ENCODE measurements at places on chromosomes 2 and 18.

- DNase-seq = no peak
Observed at GRCh38 chr2:69950241-69950640, 11.2 kb downstream of the ASPRV1 start.

GRCh38 chr2:159090514-159091201 is 122.2 kb downstream of the TANC1 start:
- no peak for DNase-seq

DNA sequence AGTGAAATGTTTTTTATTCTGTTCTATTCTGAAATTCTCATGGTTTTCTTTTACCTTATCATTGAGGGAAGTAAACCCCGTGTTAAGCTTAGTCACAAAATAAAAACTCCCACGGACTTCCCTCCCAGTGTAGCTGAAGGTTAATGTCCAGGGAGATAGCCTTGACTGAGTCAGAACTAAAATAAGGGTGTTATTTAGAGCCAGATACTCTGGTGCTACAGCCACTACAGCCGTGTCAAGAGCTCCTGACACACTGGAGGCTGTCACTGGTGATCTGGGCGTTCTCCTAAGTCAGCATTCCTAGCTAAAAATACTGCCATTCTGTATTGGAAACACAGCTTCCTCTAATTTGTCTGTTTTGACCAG is 82.0 kb upstream of the RANBP2 start:
- no peak for DNase-seq

DNA sequence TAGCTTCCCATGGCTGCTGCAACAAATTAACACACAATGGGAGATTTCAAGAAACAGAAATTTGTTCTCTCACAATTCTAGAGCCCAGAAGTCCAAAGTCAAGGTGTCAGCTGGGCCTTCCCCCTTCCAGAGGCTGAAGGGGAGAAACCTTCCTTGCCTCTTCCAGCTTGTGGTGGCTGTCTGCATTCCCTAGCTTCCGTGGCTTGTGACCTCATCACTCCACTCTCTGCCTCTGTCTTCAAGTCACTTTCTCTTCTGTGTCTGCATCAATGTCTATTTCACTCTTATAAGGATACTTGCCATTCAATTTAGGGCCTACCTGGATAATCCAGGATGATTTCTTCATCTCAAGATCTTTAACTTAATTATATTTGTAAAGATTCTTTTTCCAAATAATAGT is 16.8 kb upstream of the SRBD1 start:
- no peak for DNase-seq

- no peak for DNase-seq
Observed at GRCh38 chr18:78697446-78697845, 282.2 kb upstream of the SALL3 start.

- no peak for DNase-seq
Observed at GRCh38 chr2:132415915-132416722, 486 bp upstream of the GPR39 start.

DNA sequence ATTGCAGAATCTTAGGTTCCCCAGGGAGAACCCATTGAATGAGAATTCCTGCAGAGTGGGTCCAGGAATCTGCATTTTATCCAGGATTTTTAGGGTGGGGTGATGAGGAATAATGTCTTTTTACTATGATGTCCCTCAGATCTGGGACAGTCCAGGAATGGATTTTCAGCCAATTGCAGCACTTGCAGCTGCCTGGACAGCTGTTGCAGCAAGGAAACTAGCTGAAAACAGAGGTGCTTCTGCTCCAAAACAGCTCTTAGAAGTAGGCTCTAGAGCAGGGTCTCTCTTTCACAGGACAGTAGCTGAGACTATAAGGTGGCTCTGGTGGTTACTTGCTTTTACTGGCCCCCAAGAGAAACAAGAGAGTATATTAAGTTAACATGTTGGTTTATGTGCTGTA is 9.1 kb downstream of the GLI2 start:
- DNase-seq = no peak

- no peak for DNase-seq
Observed at GRCh38 chr2:2321200-2321540, 9.9 kb downstream of the MYT1L start.

- DNase-seq = no peak
Observed at GRCh38 chr2:176101216-176101830, 1.7 kb downstream of the HOXD12 start.

GRCh38 chr2:6474161-6475140 is 391.3 kb downstream of the CMPK2 start:
- DNase-seq = no peak

DNA sequence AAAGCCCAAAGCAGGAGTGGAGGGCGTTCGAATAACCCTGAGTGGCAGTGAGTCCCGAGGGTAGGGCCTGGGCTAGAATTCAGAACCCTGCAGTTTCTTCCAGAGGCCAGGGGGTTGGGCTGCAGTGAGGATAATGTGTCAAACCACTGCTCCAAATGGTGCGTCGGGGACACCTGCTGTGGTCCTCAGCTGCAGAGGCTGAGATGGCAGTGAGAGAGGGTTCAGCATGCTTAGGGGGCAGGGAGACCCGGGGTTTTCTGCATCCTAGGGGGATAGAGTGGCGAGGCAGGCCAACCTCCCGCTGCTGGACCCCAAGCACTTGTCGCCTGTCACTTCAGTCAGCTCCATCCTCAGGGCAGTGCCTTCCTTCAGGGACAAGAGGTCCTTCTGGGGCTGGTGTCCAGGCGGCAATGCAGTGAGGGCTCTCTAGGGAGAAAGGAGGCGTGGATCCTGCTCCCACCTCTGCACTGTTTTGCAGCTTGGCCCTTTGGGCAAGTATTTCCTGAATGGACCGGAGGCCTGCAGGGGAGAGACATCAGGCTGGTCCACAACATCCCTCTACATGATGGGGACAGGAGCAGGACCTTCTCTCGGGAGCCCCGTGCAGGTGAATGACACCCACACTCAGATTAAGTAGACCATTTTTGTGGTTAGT is 8.4 kb upstream of the NTSR2 start:
- DNase-seq = no peak

DNA sequence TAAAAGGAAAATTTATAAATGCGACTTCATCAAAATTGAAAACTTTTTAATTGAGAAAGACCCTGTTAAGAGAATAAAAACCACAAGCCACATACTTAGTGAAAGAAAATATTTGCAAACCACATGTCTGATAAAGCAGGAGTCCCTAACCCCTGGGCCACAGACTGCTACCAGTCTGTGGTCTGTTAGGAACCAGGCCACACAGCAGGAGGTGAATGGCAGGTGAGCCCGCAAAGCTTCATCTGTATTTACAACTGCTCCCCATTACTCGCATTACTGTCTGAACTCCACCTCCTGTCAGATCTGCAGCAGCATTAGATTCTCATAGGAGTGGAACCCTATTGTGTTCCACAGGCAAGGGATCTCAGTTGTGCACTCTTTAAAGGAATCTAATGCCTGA is 95.5 kb upstream of the CRACDL start:
- DNase-seq = no peak

DNA sequence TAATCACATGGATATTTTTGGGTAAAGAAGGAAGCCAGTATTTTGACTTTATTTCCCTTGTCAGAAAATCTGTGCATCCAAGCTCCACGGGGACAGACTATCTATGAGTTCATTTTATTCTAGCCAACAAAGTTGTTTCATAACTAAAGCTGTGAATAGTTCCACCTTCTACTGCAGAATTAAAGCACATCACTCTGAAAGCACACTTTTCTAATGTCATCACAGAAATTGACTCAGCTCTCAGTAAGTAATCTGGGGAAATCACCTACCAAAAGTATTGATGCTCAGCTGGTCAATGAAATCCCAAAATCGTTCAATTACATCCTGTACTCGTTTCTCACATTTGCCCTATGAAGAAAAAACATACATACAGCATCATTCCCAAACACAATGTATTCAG is 19.1 kb downstream of the IAH1 start:
- DNase-seq = no peak

- DNase-seq = no peak
Observed at GRCh38 chr2:51420511-51420910, 388.6 kb upstream of the NRXN1 start.

DNA sequence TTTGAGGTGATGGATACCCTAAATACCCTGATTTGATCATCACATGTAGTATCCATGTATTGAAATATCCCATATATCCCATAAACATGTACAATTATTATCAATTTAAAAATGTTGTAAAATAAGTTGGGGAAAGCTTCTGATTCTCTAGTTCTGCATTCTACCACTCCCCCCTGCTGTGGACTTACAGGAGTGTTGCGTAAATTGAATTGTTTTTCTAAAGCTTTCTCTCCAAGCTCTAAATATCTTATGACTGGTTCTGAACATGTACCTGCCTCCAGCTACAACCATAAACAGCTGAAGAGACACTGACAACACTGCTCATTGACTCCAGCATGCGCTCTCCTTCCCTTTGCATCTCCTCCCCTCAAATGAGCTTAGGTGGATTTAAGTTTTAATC is 145.2 kb downstream of the MGAT5 start:
- DNase-seq = no peak

DNA sequence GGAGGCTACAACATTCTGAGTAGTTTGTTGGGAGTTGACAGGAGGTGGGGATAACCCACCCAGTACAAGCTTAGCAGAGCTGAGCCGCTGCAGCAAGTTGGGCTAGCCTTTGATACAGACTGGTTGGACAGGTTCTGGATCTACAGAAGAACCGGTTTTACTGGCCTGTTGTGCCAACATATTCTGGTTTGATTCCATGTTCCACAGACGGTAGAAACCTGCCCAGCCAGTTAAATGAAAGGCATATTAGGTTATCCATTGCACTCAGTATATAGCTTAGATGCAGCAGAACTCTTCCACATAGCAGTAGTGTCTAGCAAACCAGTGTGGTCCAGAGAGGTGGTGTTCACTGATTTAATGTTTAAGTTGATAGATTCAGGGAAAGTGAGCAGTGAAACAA is 19.3 kb upstream of the RBBP8 start:
- no peak for DNase-seq
